ENCODE measurements at places on chromosomes 12 and 14. TPM values are rescaled to one million over a fixed set of nuclear protein-coding genes. Genes with fewer than 3 reads are reported as not detected.

DNA sequence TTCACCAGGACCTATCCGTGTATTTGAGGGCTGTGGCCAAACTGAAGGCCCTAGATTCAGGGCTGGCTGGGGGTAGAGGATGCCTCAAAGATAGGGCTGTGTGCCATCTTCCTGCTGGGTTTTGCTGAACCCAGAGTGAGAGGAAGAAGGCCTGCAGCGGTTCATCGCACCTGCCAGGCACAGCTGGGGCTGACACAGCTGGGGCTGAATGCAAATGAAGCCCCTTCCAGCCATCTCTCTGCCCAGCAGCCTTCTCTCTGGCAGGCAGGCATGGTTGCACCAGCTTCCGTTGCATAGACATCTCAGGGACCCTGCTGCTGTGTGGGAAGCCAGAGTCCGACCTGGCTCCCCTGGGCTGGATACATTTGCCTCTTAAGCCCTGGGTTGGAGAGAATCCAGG lies 152.4 kb downstream of the TSPAN9 start:
- DNase-seq, result no peak

Gene GARIN6
- polyA plus RNA-seq, result not detected

GRCh38 chr12:52300796-52301691 lies 9.7 kb upstream of the KRT81 start:
- DNase-seq, result no peak

Gene CEP128
- 2.9 TPM for polyA plus RNA-seq

- DNase-seq, result no peak
Measured at GRCh38 chr14:92728759-92729364, 19.6 kb downstream of the LGMN start.

Gene KRT6C
- polyA plus RNA-seq, result not detected

GRCh38 chr12:132771126-132771838 lies 9.7 kb upstream of the ANKLE2 start:
- peak; percentile 78 for DNase-seq

GRCh38 chr12:39736406-39736805 lies 116.8 kb upstream of the ABCD2 start:
- no peak for DNase-seq

DNA sequence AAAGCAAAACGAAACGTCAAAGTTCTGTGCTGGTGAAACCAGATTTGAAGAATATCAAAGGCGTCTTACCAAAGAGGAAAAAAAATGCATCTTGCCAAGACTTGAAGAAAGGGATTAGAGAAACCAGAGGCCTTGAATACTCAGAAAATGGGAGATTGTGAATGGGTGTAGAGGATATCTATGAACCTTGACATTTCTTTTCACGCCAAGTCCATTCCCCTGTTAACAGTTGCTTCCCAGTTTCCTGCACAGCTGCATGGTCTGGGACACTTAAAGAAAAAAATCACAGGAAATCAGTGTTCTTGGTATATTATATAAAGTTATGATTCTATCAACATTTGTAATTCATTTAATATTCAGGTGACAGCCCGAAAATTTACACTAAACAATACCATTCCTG lies 1.4 kb upstream of the GTF2A1 start:
- DNase-seq, result no peak

- peak; percentile 65 for DNase-seq
Measured at GRCh38 chr12:57093415-57094207, 4.7 kb downstream of the NAB2 start.

Gene KRT81
- polyA plus RNA-seq, result not detected

Gene ASCL1
- polyA plus RNA-seq, result not detected

GRCh38 chr12:27453421-27453820 lies 6.9 kb downstream of the SMCO2 start:
- no peak for DNase-seq

GRCh38 chr14:45068396-45068795 lies 15.5 kb upstream of the PRPF39 start:
- DNase-seq, result no peak

DNA sequence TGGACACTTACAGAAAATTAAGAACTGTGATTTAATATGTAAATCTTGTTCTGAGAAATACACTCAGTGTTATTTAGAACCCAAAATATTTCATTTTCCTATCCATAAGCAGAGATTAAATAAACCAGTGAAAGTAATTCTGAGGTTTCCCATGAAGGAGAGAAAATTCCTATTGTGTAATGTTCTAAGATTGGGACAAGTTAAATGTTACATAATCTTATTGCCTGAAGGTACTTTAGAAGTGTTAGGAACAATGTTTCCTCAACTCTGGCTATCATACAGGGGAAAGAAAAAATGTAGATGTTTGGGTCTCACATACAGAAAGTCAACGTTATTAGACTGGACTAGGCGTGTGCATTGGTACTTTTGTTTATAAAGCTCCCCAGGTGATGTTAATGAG lies 281.9 kb upstream of the SYT10 start:
- DNase-seq, result no peak

- no peak for DNase-seq
Measured at GRCh38 chr12:63845726-63846125, 1.2 kb downstream of the SRGAP1 start.

Gene STYK1
- not detected for polyA plus RNA-seq

DNA sequence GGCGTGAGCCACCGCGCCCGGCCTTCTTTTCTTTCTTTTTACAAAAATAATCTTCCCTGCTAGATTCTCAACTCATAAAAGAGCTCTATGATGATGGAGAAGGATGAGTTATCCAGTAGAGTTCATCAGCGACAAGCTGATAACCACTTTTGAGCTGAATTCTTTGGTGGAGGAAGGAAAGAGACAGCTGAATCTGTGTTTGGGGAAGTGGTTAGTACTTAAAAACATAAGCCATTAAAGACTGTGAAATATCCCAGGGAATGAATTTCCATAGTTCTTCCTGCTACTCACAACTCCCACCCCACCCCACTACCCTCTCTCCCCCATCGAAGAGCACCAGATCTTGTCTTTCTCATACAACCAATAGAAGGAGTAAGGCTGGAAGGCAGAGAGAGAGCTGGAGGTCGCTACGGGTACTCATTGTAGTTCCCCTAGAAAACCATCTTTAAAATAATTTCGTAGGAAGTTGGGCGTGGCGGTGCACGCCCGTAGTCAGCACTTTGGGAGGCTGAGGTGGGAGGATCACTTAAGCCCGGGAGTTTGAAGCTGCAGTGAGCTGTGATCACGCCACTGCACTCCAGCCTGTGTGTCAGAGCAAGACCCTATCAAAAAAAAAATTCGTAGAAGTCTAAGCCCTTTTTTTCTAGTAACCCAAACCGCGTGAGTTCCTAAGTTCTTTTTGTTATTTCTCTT lies 647 bp upstream of the ESPL1 start:
- DNase-seq, result no peak

DNA sequence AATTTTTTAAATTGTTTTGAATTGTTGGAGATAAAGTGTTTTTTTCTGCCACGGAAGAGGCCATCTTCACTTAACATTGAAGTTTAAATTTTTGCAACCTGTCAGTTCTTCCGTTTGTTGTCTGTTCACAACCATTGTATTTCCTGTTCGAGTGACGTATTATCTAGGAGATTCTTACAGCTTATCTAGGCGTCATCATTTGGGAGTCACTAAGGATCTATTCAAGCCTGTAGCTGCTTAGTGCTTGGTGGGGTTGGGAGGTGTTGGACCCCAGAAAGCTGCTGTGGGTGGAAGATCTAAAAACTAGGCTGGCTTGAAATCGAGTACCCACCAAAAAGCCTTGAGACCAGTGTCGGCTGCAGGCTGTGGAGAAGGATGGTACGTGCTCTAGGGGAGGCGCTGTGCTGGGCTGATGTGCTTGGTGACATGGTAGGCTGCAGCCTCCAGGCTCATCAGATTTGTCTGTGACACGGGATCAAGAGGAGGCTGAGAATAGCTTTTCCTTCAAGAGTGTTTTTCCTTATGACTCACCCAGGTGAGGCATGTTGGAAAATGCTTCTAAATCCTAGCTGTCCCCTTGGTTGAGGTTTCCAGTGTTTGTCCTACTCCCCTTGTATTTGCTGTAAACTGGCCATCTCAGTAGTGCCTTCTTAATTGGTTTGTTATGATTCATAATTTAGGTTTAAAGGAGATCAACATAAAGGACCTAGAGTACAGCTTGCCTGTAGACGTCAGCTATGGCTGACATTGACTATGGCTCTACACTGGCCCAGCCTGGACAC lies 57.8 kb downstream of the ATG14 start:
- DNase-seq, result peak; percentile 45

GRCh38 chr14:32472076-32472475 lies 143.0 kb downstream of the AKAP6 start:
- no peak for DNase-seq

DNA sequence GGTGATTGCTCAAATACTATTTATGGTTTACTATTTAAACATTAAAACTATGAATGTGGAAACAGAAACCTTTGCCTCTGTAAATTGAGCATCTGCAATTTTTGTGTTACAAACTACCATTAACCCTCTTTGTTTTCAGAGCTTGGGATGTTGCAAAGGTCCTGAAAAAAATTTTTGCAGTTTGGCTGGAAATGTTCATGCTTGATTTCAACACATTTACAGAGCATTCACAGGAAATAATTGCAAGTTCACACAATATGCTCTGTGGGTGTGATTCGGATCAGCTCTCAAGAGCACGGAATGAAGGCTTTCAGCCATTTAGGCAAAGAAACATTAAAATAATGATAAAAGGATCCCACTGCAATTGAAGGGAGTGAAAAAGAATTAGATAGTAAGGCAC lies 232.9 kb downstream of the ATP23 start:
- no peak for DNase-seq

- no peak for DNase-seq
Measured at GRCh38 chr12:95940514-95940913, 1.9 kb downstream of the CCDC38 start.

Gene KRT85
- not detected for polyA plus RNA-seq

DNA sequence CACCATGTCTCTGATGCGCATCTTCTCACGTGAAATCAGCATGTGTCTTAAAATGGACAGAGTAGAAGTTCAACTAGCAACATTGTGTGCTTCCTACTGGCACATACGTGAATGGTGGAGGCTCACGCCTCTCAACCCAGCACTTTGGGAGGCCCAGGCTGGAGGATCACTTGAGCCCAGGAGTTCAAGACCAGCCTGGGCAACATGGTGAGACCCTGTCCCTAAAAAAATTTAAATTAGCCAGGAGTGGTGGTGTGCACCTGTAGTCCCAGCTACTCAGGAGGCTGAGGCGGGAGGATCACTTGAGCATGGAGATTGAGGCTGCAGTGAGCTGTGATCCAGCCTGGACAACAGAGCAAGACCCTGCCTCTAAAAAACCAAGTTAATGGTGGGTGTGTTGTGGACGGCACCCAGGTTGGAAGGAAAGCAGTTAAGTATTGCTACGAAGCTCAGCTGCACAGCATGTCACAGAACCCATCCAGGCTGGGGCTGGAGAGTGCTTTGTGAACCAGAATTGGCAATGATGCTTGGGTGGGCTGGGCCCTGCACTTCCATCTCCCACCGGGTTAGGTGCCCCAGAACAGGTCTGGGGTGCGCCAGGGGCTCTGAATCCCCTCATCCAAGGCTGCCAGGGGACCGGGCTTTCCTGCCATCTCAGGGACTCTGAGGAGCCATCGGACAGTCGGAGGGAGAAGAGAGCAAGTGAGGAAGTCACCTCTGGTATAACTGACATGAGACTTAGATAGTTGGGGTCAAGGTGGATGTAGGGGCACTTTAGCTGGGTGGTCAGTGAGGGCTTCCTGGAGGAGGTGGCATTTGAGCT lies 33.0 kb upstream of the ULK1 start:
- no peak for DNase-seq

Gene RNF212B
- polyA plus RNA-seq, result not detected

GRCh38 chr12:9868951-9869306 lies 225 bp downstream of the CLEC2B start:
- no peak for DNase-seq

DNA sequence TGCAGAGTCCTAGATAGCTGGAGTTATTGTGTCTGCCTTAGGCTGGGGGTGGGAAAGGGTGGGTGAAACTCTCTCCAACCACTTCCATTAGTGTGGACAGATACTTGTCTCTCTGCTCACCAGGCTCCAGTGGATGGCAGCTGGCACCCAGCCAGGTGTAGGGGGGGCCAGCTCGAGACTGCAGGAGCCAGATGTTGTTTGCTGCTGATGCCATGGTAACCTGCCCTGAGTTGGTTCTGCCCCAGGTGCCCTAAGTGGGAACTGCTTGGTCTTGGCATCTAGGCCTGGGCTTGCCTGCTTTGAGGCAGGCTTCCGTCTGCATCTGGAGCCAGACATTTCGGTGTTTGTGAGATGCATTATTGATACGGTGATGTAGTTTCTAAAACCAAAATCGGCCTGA lies 82.2 kb downstream of the ADCK1 start:
- DNase-seq, result no peak

DNA sequence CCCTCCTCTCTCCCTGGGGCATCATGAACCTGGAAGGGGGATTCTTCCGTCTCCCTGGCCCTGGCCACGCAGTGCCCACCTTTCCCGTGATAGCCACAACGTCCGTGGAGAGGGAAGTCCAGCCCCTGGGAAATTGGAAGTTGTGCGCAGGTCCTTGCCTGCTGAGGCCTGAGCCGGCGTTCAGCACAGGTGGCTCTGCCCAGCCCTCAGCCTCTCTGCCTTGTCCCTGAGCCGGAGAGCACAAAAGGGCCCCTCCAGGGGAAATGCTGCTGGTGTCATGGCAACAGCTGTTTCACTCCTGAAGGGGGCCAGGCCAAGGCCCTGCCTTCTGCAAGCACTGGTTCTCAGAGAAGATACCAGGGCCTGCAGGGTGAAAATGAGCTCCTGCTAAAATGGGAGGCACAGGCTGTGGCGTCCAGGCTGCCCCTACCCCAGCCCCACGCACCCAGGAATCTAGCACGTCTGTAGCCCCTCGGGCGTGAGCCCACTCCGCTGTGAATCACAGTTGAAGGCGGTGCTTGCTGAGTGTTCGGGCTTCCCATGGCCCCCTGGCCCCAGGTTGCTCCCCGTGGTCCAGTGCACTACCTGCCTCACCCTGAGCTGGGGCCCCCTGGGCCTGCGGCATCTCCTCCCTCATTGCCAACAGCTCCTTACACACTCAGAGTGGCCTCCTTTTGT lies 149.4 kb downstream of the ADGRD1 start:
- peak; percentile 25 for DNase-seq

GRCh38 chr12:132366341-132366861 lies 37.0 kb upstream of the GALNT9 start:
- no peak for DNase-seq

GRCh38 chr14:75156901-75157300 lies 19.5 kb downstream of the TMED10 start:
- peak; percentile 48 for DNase-seq

Gene SINHCAF
- 69.6 TPM for polyA plus RNA-seq

- DNase-seq, result peak; percentile 11
Measured at GRCh38 chr12:108468196-108468968, 46.7 kb upstream of the FICD start.

- no peak for DNase-seq
Measured at GRCh38 chr12:13061377-13061776, 17.2 kb downstream of the FAM234B start.

Gene COQ5
- polyA plus RNA-seq, result 55.1 TPM

GRCh38 chr12:69649529-69649928 lies 38.8 kb upstream of the LRRC10 start:
- no peak for DNase-seq

Gene NEUROD4
- not detected for polyA plus RNA-seq

Gene IFNG-AS1
- polyA plus RNA-seq, result 4.6 TPM

GRCh38 chr14:90808759-90809529 lies 7.3 kb downstream of the TTC7B start:
- no peak for DNase-seq

- no peak for DNase-seq
Measured at GRCh38 chr12:31843398-31844095, 114.7 kb upstream of the AMN1 start.

Gene FOXG1
- polyA plus RNA-seq, result not detected

- DNase-seq, result no peak
Measured at GRCh38 chr12:19287302-19287701, 152.0 kb upstream of the AEBP2 start.

GRCh38 chr12:107474639-107475539 lies 210.7 kb upstream of the PWP1 start:
- no peak for DNase-seq

Gene MYF6
- not detected for polyA plus RNA-seq

GRCh38 chr14:38839694-38840365 lies 263.2 kb downstream of the SEC23A start:
- DNase-seq, result no peak

Measured in CD4-positive, alpha-beta memory T cell (primary cell).